ENCODE measurements at places on chromosomes 6 and 20. TPM values are rescaled to one million over a fixed set of nuclear protein-coding genes. Genes with fewer than 3 reads are reported as not detected.

DNA sequence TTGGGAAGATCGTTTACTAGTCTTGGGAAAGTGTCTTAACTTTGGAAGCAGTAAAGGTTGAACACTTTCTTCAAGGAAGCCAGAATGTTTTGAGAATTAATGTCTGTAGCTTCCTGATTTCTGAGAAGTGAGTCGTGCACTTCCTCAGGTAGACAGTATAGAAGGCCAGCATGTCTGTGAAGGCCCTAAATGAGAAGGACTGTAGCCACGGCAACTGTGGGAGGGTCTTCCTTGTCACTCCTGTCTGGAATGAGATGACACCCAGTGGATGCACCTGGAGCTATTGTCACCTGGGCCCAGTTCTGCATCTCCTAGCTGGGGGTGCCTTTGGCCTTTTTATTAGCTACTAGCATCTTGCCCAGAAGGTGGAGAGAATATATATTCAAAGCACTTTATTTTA is 8.8 kb downstream of the STX16 start:
- peak overlapping the region; percentile 98 for H3K27ac ChIP-seq
- H3K4me3 ChIP-seq, result peak overlapping the region; percentile 61
- H3K36me3 ChIP-seq, result peaks cover 52% of the 10 kb centered on the region
- DNase-seq, result peak; percentile 35
- H3K27me3 ChIP-seq, result no peaks in the 10 kb centered on the region

Gene MATN4
- total RNA-seq, result 1.2 TPM

Gene NOTCH4
- 1.3 TPM for total RNA-seq

Gene DPPA5
- not detected for total RNA-seq

DNA sequence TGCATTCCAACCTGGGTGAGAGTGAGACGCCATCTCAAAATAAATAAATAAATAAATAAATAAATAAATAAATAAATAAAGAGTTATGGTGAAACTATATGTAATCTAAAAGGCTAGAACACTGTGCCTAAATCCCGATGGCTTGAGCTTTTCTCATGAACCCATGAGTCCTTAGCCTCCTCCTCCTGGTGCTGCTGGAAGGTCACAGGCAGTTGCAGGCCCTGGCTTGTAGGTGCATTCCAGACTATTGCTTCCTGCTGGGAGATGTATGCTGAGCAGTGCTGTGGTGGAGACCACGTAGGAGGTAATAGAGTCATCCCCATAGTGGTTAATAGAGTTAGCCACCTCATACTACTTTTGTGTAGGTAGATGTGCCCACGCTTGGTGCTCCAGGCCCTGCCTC is 12.5 kb downstream of the PTK7 start:
- H3K27me3 ChIP-seq, result peaks cover 1% of the 10 kb centered on the region
- H3K36me3 ChIP-seq, result no peaks in the 10 kb centered on the region
- H3K27ac ChIP-seq, result no peak overlapping the region

DNA sequence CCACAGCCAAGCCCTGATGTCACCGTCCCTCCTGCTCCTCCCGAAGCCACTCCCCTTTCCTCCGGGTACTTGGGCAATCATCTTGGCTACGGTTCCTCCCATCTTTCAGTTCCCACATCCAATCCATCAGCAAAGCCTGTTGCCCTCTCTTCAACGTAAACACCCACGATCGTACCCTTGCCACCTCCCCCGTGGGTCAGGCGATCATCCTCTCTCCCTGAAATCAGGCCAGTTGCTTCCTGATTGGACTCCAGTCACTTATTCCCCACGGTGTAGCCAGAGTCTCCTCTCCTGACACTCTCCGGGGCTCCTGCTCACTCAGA is 44.5 kb downstream of the SULF2 start:
- DNase-seq, result no peak
- H3K27me3 ChIP-seq, result no peaks in the 10 kb centered on the region
- no peaks in the 10 kb centered on the region for H3K4me1 ChIP-seq
- no peak overlapping the region for H3K27ac ChIP-seq

Gene SAMD10
- 17.5 TPM for total RNA-seq

Gene ULBP2
- 0.38 TPM for total RNA-seq

DNA sequence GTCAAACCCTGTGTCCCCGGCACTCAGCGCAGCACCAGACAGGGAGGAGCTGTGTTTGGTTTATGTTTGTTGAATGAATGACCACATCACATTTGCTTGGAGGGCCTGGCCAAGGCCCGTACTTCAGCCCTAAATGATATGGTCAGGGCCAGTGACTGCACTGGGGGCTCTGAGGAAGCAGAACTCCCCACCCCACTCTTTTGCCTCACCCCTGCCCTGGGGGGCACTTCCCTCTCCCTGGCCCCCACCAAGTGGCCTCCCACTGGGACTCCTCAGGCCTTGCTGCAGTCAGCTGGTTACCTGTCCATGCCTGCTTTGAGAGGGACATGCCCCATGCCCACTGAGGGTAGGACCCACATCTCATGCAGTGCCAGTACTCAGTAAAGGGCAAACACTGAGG is 2.9 kb downstream of the ADISSP start:
- peaks cover 24% of the 10 kb centered on the region for H3K4me1 ChIP-seq
- H3K36me3 ChIP-seq, result no peaks in the 10 kb centered on the region
- no peak for DNase-seq
- no peaks in the 10 kb centered on the region for H3K27me3 ChIP-seq
- H3K27ac ChIP-seq, result no peak overlapping the region

DNA sequence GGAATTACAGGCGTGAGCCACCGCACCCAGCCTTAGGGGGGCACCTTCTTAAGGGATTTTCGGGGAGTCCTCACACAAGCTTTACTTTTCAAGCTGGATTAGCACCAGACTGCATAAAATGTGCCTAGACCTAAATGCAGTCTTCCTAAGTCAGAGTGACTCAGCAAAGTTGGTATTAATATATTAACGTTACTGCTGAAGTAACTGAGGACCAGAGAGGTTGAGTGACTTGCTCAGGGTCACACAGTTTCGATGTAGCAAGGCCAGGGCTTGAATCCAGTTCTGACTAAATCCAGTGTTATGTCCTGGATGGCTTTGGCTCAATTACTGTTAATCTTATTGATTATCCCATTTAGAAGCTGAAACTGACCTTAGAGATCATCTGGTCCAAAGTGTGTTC is 13.4 kb downstream of the EDEM2 start:
- no peaks in the 10 kb centered on the region for H3K27me3 ChIP-seq
- H3K4me3 ChIP-seq, result no peak overlapping the region
- peak overlapping the region; percentile 46 for H3K27ac ChIP-seq
- H3K36me3 ChIP-seq, result peaks cover 13% of the 10 kb centered on the region
- no peak for DNase-seq

DNA sequence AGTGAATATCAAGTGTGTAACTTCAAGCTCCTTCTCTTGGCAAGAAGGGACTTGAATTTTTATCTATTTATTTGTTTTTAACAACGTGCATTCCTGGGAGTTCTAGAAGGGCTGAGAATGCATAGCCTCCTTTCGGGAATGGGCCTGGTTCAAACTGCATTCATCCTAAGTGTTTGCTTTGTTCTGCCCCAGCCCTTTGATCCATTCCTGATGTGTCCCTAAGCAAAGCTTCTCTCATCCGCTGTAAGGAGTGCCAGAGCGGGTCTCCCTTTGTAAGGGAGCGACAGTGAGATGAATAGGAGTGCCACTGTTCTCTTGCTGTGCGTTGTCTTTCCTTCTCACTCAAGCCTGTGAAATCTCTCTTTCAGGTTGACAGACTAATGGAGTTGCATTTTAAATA is 61.0 kb upstream of the VSTM2L start:
- H3K4me1 ChIP-seq, result no peaks in the 10 kb centered on the region
- no peaks in the 10 kb centered on the region for H3K27me3 ChIP-seq
- no peak for DNase-seq
- H3K36me3 ChIP-seq, result peaks cover 12% of the 10 kb centered on the region
- no peak overlapping the region for H3K27ac ChIP-seq
- no peak overlapping the region for H3K4me3 ChIP-seq

DNA sequence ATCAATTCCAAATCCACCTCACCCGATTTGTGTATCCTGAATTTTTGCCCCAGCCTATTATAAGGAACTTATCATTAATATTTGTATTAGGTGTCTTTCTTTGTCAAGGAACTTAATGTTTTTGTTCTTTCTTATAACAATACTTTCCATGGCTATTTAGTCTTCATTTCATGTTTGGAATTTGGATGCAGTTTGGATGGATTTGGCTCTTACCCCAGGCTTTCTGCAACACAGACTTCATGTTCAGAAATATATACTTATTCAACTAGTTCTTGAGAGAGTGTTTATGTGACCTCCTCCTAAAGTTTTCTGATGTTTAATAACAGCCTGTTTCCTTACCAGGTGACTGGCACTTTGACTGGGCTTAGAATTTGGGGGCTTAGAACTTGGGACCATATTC is 35.9 kb upstream of the TOX2 start:
- no peak overlapping the region for H3K27ac ChIP-seq
- no peaks in the 10 kb centered on the region for H3K4me1 ChIP-seq
- H3K27me3 ChIP-seq, result peaks cover 10% of the 10 kb centered on the region
- no peak for DNase-seq
- H3K4me3 ChIP-seq, result no peak overlapping the region

Gene PAQR8
- total RNA-seq, result 13.7 TPM

Gene ADAM33
- not detected for total RNA-seq

- no peak for DNase-seq
- H3K4me1 ChIP-seq, result peaks cover 3% of the 10 kb centered on the region
- H3K36me3 ChIP-seq, result no peaks in the 10 kb centered on the region
Measured at GRCh38 chr6:10961837-10962236, 75.0 kb downstream of the SYCP2L start.

- no peaks in the 10 kb centered on the region for H3K4me1 ChIP-seq
- no peak overlapping the region for H3K27ac ChIP-seq
- H3K36me3 ChIP-seq, result no peaks in the 10 kb centered on the region
- DNase-seq, result no peak
- H3K4me3 ChIP-seq, result no peak overlapping the region
- H3K27me3 ChIP-seq, result peaks cover 3% of the 10 kb centered on the region
Measured at GRCh38 chr6:44356487-44356886, 14.0 kb downstream of the SPATS1 start.

Gene TXLNB
- total RNA-seq, result 0.11 TPM

Gene SLC2A10
- not detected for total RNA-seq

Gene EYS
- not detected for total RNA-seq

DNA sequence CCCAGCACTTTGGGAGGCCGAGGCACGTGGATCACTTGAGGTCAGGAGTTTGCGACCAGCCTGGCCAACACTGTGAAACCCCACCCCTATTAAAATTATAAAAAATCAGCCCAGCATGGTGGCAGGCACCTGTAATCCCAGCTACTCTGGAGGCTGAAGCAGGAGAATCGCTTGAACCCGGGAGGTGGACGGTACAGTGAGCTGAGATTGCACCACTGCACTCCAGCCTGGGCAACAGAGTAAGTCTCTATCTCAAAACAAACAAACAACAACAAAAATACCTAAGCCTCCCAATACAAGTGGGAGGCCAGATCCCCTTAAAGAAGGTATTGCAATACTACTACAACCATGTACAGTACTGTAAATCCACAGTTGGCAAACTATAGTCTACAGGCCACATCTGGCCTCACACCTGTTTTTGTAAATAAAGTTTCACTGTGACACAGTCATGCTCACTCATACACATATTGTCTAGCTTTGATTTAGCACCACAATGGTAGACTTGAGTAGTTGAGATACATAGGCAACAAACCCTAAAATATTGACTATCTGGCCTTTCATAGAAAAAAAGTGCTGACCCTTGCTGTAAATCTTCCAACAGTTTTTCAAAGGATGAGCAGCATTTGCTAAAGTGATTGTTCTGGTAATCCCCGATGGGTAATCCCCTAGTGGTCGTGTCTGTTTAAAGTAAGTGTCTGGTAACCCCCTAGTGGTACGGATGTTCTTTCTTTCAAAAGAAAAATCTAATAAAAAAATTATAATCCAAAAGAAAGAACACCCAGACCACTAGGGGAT is 202.0 kb downstream of the RNGTT start:
- peak; percentile 20 for DNase-seq
- H3K4me1 ChIP-seq, result peaks cover 10% of the 10 kb centered on the region
- H3K27ac ChIP-seq, result peak overlapping the region; percentile 57

- DNase-seq, result no peak
- peak overlapping the region; percentile 27 for H3K4me3 ChIP-seq
- H3K27me3 ChIP-seq, result no peaks in the 10 kb centered on the region
- H3K36me3 ChIP-seq, result peaks cover 76% of the 10 kb centered on the region
Measured at GRCh38 chr20:31667315-31668285, 29.9 kb downstream of the COX4I2 start.

Gene SCUBE3
- not detected for total RNA-seq

GRCh38 chr20:38918172-38918571 is 8.0 kb upstream of the FAM83D start:
- H3K27me3 ChIP-seq, result no peaks in the 10 kb centered on the region
- H3K36me3 ChIP-seq, result peaks cover 26% of the 10 kb centered on the region
- H3K27ac ChIP-seq, result no peak overlapping the region
- DNase-seq, result no peak
- H3K4me3 ChIP-seq, result no peak overlapping the region

- no peak for DNase-seq
- no peak overlapping the region for H3K27ac ChIP-seq
- H3K4me1 ChIP-seq, result no peaks in the 10 kb centered on the region
Measured at GRCh38 chr20:12371990-12372389, 454.3 kb downstream of the BTBD3 start.

GRCh38 chr6:5713519-5713918 is 293.2 kb downstream of the NRN1 start:
- H3K27me3 ChIP-seq, result no peaks in the 10 kb centered on the region
- H3K36me3 ChIP-seq, result peaks cover 6% of the 10 kb centered on the region
- no peak for DNase-seq
- no peak overlapping the region for H3K27ac ChIP-seq
- no peaks in the 10 kb centered on the region for H3K4me1 ChIP-seq

DNA sequence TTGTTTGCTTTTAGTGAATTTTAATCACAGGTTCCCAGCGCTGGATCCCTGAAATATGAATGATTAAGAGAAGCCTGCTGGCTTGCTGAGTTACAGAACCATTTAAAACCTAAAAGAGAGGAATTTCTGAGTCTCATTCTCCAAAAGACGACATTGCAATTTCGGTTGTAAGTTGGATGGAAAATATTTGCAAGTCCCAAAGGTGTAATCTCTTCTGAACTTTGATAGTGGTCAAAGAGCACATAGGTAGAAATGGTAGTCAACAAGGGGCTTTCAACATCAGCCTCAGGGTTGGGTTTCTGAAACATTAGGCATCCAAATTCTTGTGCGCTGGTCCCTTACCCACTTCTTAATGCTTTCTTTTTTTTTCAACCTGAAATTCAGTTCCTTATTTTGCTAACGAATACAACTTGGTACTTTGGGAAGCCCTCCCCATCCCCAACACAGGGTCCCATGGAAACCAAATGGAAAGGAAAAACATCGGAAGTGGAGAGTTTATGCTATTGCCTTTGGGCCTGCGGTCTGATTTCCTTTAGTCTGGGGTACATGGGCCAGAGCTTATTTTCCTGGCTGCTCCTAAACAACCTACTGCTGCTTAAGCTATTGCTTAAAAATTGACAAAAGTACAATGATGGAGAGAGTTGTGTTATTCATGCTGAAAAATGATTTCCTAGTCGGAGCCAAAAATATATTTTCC is 117.0 kb upstream of the KCNK16 start:
- H3K27ac ChIP-seq, result no peak overlapping the region
- no peak for DNase-seq
- H3K4me3 ChIP-seq, result no peak overlapping the region
- no peaks in the 10 kb centered on the region for H3K36me3 ChIP-seq
- peaks cover 9% of the 10 kb centered on the region for H3K27me3 ChIP-seq
- no peaks in the 10 kb centered on the region for H3K4me1 ChIP-seq

- no peaks in the 10 kb centered on the region for H3K27me3 ChIP-seq
- no peaks in the 10 kb centered on the region for H3K36me3 ChIP-seq
- no peak overlapping the region for H3K27ac ChIP-seq
- H3K4me1 ChIP-seq, result no peaks in the 10 kb centered on the region
- no peak overlapping the region for H3K4me3 ChIP-seq
Measured at GRCh38 chr6:162974685-162975084, 246.9 kb downstream of the PACRG start.

GRCh38 chr20:32344835-32345506 is 13.2 kb upstream of the ASXL1 start:
- H3K27ac ChIP-seq, result no peak overlapping the region
- H3K4me3 ChIP-seq, result no peak overlapping the region
- peaks cover 8% of the 10 kb centered on the region for H3K36me3 ChIP-seq

Gene DNPH1
- total RNA-seq, result 86.5 TPM

Measured in activated CD8-positive, alpha-beta T cell treated with anti-CD3 and anti-CD28 coated beads for 36 hours (primary cell).